ENCODE measurements at places on chromosomes 11 and 22.

DNA sequence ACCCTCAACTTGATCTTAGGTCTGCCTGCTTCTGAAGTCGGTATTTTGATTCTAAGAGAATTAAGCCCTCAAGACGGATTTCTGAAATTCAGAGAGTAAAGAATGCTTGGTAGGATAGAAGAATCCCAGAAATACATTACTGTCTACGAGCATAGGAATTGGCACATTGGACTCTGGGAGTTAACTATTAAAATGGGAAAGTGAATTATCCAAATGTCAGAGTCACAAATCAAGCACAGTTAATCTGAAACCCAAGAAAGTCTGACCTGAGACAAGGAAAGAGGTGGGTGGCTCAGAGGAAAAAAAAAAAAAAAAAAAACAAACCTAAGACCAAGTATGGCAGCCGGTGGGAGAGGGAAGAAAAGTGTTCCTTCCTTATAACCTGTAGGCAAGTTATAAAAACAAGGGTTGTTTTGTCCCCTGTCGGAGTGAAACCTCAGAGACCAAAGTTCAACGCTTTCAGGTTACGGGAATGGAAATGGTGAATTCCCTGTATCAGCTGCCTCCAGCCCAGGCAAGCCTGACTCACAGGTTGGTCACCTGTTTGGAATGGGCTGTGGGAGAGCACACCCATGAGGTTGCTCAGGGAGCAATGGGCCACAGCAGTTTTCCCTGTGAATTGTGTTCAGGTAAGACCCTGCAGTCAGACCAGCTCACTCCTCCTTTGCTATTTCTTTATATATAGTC, 139.0 kb downstream of the ETS1 start:
- no peak for DNase-seq

GRCh38 chr11:79431535-79431934, 9.3 kb downstream of the TENM4 start:
- no peak for DNase-seq

DNA sequence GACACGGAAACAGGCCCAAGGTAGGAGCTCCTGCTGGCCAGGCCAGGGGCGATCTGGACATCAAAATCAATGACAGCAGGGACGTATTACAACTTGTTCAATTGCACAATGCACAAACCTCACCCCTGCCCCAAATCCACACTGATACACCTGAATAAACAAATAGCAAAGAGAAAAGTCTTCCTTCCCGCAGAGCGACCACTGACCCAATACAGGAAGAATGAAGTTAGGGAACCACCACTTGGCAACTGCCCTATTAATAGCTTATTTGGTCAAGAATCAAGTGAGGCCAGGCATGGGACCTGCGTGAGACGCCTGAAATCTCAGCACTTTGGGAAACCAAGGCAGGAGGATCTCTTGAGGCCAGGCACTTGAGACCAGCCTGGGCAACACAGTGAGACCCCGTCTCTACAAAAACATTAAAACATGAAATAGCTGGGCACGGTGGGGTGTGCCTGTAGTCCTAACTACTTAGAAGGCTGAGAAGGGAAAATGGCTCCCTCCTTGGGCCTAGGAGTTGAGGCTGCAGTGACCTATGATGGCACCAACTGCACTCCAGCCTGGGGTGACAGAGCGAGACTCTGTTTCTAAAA, 109.1 kb downstream of the MED15 start:
- DNase-seq: no peak

DNA sequence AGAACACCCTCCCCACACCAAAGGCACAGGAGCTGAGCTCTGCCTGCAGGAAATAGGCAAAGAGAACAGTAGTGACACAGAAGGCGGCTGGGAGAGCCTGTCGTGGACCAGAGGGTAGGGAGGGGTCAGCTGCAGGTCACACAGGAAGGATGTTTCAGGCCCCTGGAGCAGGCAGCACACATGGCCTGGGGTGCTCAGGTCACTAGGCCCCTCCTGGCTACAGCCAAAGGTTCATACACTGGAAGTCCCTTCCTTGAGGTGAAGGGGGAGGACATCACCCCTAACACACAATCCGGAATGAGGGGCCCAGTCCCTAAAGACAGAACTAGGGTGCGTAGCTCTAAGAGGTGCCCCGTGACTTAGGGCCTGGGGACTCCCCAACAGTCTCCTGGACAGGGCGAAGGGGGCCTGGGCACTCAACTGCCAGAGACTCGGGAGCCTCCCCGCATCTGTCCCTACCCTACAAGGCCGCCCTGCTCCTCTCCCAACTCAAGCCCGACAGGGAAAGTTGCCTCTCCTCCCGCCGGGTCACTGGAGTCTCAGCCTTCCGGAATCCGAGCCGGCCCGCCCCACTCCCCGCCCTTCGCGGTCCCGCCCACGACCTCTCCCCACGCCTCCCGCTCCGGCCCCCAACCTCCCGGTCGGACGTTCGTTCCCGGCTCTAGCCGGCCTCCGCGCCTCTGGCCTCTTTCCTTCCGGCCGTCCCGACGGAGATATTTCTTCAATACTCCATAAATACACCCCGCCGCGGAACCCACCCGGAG, at the start of gene CYB5R2:
TSS of gene CYB5R2 (minus strand) at position 541 of the 764 bp plus-strand sequence. CDS start 675 bp downstream, outside the sequence.
- DNase-seq: peak; percentile 38

- DNase-seq: no peak
Measured at GRCh38 chr11:19988598-19988997, 171.7 kb downstream of the DBX1 start.

- no peak for DNase-seq
Measured at GRCh38 chr11:60844870-60845221, 2.9 kb downstream of the CCDC86 start.

GRCh38 chr11:132421555-132421954, 1051.1 kb downstream of the NTM start:
- DNase-seq: no peak
